ENCODE measurements at places on chromosomes 6 and 20.

DNA sequence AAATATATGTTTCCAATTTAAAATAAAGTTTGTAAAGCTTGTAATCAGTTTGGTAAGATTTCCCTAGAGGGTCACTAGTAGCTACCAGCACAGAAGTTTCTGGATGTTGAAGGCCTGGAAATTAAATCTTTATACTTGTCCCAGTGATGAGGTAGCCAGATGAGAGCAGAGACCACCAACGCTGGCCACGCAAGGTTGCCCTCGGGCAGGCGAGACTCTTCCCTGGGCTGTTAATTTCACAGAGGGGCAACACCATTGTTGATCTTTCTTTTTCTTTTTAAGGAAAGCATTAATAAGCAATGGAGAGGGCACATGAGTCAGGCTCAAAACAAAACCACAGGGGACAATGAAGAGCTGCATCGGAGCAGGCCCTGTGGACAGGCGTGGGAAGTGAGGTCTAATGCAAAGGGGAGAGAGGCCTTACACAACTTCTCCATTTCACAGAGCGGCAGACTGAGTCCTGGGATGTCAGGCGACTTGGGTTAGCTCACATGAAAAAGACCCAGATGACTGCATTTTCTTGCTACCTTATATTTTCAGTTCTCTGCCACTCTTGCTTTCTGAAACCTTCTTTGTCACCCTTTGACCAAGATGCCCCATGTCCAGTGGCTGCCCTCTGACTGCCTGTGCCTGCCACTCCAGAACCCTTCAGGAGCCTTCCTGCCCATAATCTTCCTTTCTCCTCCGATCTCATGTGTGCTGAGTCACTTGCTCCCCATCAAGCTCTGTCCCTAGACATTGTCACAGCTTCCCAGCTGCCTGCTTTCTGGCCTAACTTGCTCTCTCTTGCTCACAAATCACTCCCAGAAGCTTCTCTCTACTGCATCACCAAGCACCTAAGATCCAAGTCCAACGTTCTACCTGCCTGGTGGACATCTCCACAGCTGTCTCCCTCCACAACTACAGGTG, 107.7 kb upstream of the CDYL start:
- no peak for DNase-seq

DNA sequence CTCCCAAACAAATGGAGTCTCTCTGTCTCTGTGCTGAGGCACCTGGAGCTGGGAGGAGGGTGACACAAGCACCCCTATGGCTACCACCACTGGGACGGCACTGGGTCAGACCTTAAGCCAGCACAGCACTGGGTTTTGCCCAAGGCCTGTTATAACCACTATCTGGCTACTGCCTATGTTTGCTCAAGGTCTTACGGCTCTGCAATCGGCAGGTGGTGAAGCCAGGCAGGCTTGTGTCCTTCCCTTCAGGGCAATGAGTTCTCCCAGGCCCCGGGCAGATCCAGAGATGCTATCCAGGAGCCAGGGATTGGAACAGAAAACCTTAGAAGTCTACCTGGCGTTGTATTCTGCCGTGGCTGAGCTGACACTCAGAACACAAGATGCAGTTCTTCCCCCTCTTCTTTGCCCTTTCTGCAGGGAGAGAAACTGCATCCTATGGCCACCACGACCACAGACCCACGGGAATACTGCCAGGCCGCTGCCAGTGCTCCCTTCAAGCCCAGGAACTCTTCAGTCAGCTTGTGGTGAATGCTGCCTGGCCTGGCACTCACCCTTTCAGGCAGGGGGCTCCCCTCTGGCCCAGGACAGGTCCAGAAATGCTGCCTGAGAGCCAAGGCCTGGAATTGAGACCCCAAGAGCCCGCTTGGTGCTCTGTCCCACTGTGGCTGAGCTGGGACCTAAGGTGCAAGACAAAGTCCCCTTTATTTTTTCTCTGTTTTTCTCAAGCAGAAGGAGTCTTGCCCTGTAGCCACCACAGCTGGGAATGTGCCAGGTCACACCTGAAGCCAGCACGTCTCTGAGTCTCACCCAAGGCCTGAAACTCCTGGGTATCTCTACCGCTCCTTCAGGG, 67.0 kb upstream of the FRMD1 start:
- no peak for DNase-seq

DNA sequence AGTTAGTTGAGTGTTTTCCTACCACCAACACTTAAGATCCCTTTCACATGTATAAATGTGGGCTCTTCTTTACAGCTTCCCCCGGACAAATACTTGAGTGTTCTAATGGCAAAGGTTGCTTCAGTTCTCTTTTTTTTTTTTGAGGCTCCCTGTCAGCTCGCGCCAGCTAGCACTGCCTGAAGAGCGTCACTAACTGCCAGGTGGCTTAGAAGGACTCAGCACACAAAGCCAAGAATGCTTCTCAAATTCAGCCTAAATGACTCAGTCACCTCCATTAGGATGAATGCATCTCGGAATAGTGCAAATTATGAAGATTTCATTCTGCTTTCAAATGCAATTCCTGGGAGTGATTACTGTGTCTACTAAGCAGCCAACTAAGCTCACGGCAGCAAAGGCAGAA, 150.7 kb upstream of the BTBD3 start:
- no peak for DNase-seq

DNA sequence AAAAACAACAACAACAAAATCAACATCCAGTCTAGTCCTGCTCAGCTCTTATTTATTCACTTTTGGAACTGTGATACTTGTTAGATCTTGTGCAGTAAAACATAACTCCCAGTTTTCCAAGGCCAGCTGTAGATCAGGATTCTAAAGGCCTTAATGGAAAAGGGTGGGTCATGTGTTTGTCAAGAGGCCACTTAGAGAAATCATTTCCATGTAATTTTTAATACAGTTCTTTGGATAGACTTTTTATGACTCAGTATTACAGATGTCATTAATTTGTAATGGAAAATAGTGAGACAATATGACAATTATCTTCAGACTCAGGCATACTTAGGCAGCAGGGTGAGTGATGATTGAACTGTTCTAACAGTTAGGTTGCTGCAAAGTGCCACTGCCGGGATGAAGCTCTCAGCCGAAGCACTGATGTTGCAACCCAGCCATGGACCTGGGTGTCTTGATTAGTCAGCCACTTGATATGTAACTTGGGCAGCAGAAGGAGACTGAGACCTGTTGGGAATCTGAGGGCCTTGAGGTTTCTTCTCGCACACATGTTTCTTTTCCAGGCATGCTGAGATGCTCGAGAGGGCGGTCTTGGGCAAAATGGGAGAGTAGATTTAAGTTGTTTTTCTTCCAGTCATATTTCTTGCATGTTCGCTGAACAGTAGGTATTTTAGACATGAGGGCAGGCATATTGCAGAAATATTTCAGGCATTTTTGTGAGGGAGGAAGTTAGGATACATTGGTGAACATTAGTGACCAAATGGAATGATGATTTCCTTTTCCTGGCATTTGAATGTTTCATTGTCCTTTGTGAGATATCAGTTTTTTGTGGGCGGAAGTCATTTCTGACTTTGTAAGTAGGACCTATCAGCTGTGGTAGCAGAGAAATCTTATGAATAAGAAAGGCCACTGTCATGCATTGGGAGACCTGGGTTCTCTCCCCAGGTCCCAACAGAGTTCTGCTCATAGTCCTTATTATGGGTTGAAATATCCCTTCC, 52.3 kb downstream of the SLX4IP start:
- DNase-seq, result no peak

- no peak for DNase-seq
Measured at GRCh38 chr6:33117811-33118277, 42.1 kb downstream of the HLA-DPB1 start.
